Muscle of leg (tissue), 16 donors: ENCODE measurements at places on chromosomes 5 and 9. TPM values are rescaled to one million over a fixed set of nuclear protein-coding genes. Genes with fewer than 3 reads are reported as not detected.

SLC4A9 gene
- total RNA-seq: 0.04 TPM

CCDC171 gene
- 3.5 TPM for total RNA-seq

EQTN gene
- total RNA-seq: 0.13 TPM

ITK gene
- total RNA-seq: 0.13 TPM

PDE6A gene
- total RNA-seq: not detected

FST gene
- 32.4 TPM for total RNA-seq

TCF7 gene
- 0.84 TPM for total RNA-seq

INSL4 gene
- total RNA-seq: not detected

HTR1A gene
- not detected for total RNA-seq

LEAP2 gene
- total RNA-seq: 1.4 TPM

DNA sequence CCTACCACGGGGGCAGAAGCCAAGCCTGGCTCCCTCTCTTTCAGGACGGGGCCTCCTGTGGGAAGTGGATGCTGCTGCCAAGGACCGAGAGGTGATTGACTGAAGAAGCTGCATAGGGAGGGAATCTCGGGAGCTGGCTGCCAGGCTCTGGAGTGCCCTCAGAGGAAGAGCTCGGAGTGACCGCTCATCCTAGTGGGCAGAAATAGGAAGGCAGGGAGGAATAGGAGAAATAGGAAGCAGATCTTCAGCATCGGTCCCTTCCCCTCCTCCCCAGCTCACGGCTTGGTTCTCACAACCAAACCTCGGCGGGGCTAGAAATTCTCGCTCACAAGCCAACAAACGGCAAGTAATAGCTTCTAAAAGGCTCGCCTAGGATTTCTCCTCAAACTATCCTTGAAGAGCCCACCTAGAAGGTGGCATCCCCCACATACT, 159.9 kb upstream of the RAI14 start:
- DNase-seq: peak; percentile 55

GRCh38 chr9:82991671-82992070, 71.3 kb downstream of the RASEF start:
- peak; percentile 66 for DNase-seq

DNA sequence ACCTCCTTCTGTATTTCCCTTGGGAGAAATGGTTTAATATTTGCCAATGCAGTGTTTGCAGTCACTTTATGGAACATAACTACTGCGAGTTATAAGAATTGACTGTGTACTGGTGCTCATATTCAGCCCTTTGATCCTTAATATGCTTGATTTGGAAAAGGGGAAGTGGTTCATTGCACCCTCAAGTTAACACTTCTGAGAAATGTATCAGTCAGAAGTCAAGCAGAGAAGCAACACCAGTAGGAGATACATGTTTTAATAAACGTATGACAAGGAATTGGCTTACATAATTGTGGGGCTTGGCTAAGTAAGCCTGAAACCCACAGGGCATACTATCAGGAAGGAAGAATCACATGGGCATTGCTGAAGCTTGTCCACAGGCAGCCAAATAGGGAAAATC, 131.0 kb upstream of the SPRY4 start:
- no peak for DNase-seq

DNA sequence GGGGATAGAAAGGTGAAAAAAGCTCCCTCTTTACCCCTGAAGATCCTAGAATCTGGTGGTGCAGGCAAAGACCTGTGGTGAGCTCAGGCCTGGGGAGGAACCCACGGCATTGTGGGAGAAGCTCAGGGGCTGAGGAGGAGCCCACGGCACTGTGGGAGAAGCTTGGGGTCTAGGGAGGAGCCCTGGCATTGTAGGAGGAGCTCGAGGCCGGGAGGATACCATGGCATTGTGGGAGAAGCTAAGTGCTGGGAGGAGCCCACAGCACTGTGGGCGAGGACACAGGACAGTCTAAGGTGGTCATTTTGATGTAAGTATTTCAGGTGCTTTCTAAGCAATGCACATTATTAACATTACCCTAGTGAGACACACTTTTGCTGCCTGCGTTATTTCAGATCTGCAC, 179.7 kb downstream of the HSD17B3 start:
- DNase-seq: no peak

GRCh38 chr5:137954131-137954879, 65.0 kb downstream of the PKD2L2 start:
- peak; percentile 82 for DNase-seq

GRCh38 chr5:150700246-150700593, 642 bp downstream of the RBM22 start:
- DNase-seq: no peak

DNA sequence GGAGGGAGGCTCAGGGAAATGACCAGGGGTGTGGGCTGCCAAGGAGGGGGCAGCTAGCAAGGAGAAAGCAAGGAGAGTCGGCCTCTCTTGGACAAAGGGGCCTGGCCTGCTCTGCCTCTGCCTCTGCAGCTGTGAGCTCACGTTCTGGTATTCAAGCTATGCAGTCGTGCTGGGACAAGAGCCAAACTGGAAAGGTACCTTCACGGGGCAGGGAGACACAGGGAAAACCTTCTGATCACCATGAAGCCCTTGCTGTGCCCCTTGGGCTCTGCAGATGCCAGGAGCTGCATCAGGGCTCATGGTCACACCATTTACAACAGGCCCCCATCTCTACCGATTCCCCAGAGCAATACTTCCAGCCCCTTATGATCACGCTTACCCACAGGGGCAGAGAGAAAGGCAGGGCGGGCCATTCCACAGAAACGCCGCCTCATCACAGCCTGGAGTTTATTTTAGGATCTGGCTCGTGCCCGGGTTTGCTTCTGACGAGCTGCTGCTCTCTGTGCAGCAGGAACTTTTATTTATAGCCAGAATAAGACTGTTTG, 63.2 kb downstream of the PRRT1B start:
- peak; percentile 94 for DNase-seq

DNA sequence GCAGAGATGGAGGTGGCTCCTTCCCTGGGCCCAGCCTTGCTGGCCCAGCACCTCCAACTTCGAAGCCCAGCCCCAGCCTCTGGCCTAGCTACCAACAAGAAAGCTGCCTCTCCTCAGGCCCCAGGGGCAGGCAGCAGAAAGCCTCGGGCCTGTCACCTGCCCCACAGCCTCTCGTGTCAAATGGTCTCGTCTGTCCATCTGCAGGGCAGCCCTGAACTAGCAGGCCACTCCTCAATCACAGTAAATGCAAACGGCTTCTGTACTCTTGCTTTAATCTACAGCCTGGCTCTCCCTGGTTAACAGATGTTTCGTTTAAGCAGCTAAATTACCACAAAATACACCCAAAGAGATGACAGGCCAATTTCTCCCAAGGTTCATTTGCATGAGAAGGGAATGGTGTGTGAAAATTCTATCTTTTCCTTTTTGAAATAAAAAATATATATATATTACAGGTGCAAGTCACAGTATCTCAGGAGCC, 21.5 kb downstream of the VAV2 start:
- DNase-seq: no peak

DNA sequence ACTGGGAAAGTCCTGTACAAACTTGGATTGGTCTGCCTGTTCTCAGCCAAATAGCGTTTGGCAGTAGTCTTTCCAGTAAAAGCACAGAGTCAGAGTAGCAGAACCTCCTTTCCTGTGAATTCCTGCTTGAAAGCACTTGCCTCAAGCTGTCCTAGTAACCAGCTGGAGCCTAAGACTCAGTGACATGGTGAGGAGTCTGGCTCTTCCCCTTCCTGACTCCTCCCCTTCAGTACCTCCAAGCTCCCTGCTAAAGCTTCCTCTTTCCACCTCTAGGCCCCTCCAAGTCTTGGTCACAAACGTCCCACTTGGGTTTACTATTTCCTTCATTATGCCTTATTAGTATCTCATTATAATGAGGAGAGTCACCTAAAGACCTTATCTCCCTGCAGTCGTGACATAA, 21.4 kb upstream of the FAM81B start:
- no peak for DNase-seq

DNA sequence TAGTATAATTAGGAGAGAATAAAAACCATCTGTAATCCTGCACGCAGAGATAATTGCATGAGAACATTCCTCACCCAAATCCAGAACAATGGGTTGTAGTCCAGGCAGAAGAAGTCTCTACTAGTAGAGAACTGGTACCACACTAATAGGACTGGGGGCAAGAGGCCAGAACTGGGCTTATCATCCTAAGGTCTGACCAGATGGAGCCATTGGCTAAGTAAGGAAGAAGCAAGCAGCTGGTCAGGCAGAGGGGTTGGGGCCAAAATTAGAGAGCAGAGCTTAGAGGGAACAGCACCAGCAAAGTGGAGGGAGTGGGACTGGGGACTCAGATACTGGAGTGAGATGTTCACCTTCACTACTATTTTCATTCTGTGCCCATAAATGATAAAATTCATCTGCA, 35.4 kb upstream of the MAP1B start:
- DNase-seq: no peak

DNA sequence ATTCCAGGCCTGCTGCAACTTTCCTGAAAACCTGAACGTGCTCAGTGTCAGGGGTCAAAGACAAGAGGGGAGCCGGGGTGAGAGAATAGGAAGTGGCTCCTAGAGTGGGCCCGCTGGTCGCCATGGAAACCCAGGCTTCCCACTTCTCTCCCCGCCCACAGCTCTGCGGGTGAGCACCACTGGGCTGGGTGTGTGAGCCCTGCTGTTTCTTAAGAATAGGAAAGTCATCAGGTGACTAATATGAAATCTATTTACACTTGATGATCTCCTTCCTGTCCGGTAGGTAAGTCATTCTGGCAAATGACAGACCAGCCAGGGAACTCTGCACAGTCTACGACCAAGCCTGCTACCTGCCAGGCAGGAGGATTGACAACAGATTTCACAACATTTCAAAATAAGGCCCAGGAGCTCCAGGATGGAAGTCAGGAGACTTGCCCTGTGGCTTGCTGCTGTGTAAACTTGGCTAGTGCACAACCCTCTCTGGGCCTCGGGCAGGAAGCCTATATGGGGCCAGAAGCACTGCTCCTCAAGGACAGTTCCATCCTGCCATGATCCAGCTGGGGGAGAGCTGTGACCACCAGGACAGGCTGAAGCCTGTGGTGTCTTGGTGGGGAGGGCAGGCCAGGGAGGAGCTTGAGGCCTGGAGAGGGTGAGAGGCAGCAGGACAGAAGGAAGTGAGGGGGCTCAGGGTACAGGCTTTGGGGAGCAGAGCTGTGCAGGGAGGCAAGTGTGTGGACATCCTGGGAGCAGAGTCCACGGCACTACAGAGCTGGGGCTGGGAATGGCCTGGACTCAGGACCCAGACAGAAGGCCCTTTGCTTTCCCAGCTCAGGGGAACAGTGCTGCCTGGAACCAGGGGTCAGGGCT, 60.6 kb downstream of the SHB start:
- DNase-seq: no peak

GRCh38 chr5:145162626-145163025, 672.5 kb downstream of the PRELID2 start:
- no peak for DNase-seq

- no peak for DNase-seq
These were observed 14.9 kb downstream of the FAM151B start for GRCh38 chr5:80502800-80503199.

GRCh38 chr9:116843863-116844620, 156.9 kb downstream of the TRIM32 start:
- DNase-seq: peak; percentile 19

GRCh38 chr5:103094737-103095136, 25.2 kb downstream of the GIN1 start:
- no peak for DNase-seq

DNA sequence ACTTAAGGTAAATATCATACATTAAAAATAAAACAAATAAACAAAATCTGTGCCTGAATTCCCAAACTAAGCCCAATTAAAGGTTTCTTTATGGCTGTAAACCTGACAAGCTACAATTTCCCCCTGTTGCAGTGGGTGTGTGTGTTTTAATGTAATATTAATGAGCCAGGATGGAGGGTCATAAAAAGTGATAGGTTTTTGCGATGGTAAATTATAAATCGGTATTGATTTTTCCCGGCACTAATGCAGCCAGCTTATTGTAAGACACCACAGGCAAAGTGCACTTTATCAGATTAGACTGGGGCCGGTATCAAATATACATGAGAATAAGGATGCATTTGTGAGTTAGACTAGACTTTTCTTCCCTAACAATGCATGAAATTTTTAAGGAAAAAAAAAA, 120.4 kb downstream of the EBF1 start:
- no peak for DNase-seq

GRCh38 chr5:140292212-140293036, 10.5 kb downstream of the PFDN1 start:
- no peak for DNase-seq

- no peak for DNase-seq
These were observed 6.6 kb downstream of the SLC22A4 start for GRCh38 chr5:132300577-132301343.

DNA sequence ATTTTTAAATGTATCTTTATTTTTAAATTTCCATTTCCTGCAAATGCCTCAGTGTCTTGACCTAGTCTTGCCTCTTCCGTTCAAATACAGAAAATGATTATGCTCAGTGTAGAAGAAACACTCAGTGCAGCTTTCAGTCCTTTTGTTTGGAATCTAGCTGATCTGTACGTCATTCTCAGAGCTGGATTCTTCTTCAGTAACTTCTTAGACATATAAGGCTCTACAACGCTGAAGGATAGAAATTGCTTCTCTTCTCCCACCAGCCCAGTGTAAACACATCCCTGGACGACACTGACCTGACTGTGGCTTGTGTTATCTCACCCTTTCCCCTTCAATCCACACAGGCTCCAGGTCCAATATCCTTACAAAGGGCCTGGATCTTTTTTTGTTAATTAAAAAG, 3.2 kb upstream of the ALDH1B1 start:
- DNase-seq: peak; percentile 49

GRCh38 chr5:42500003-42500599, 76.9 kb downstream of the GHR start:
- no peak for DNase-seq

- peak; percentile 6 for DNase-seq
These were observed 63.3 kb downstream of the CSF2 start for GRCh38 chr5:132136906-132137305.

- no peak for DNase-seq
These were observed 21.3 kb upstream of the ERMP1 start for GRCh38 chr9:5854063-5854790.

DNA sequence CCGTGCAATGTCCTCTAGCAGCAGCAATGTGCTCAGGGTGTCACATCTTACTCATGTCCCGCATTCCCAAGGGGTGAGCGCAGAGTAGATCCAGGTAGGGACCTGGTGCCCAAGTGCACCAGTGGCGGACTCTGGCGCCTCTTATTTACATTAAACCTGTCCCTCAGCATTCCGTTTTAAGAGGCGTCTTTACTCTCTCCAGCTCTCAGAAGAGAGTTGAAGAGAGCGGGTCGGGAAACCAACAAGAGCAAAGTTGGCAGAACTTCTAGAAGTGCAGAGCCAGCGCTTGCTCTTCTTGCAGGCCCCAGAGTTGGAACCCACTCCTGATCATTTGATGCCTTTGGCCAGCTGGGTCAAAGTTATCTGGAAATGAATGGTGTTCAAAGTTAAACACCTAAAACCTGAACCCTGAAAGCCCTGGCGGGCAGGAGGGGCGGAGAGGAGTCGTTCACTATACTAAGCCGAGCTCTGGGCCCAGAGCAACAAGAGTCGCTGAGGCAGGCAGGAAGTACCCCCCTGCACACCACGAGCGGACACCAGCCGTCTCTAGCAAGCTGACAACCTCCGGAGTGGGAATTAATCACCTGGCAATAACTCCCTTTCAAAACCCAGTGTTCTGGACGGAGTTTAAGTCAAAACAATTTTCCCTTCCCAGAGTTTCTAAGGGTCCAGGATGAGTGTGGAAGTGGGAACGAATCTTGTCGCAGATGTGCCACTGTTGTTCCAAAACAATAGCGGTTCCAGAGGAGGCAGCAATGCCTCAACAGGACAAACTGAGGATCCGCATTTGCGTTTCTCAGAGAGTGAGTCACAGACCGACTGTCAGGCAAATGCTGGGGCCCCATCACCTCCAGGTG, 122.8 kb downstream of the TMEM161B start:
- no peak for DNase-seq
